Activated naive CD4-positive, alpha-beta T cell treated with Interleukin-2 at 50 U/mL for 16 hours (primary cell): ENCODE measurements at places on chromosomes 16 and 17.

DNA sequence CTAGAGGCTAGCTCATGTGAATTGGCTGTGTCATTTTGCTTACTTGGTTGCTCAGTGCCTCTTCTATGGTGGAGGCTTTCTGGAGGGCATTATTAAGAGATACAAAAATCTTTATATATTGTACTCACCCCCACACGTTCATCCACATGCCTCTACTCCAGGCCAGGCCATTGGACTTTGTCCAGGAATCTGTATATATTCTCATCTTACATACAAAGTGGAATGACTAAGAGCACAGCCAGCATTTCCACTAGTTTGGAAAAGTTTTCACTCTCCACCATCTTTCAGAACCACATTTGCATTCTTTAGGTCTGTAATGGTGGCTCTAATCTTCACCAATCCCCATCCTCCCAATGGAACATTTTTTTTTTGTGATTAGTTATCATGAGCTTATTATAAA lies 4.8 kb upstream of the GLG1 start:
- DNase-seq: no peak

DNA sequence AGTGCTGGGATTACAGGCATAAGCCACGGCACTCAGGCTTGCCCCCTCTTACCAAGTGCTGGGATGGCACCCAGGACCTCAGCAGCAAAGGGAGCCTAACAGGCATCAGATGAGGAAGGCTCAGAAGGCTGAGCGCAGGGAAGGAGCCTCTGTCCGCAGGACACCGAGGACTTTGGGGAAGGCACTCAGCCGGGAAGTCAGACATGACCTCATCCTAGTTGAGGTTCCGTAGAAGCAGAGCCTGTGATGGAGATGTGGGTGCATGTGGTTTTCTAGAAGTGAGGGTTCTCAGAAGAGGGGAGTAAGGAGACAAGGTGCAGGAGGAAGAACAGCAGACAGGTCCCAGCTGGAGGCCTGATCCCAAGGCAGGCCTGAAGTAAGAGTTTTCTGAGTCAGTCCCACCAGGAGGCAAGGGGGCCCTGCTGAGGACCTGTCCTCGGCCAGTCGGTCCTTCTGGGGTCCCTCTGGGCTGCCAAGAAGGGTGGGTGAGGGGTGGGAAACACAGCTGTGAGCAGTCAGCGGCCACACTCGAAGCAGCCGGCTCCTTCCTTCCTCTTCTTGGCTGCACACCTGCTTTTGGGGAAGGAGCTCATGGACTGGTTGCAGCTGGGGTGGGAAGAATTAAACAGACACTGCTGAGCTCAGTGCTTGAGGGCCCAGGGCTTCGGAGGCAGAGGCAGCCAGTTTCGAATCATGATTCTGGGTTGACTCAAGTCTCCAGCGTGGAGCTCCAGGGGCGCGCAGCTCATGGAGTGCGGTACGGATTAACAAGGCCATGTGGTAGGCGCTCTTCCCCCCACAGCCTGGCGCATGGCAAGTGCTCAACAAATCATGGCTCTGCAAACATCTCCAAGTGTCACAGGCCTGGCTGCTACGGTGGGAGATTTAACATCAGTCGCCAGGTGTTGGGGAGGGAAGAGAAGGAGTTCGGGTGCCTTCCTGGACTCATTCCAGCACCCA lies 38.9 kb upstream of the SNN start:
- DNase-seq: no peak

- no peak for DNase-seq
Measured at GRCh38 chr17:67442787-67443624, 65.9 kb downstream of the PITPNC1 start.

GRCh38 chr16:67928561-67929364 lies 2.9 kb downstream of the CTRL start:
- DNase-seq: peak; percentile 79

GRCh38 chr17:62888148-62888547 lies 77.9 kb upstream of the TANC2 start:
- no peak for DNase-seq

GRCh38 chr17:17498606-17499301 lies 2.6 kb upstream of the RASD1 start:
- no peak for DNase-seq

- DNase-seq: no peak
Measured at GRCh38 chr16:49283376-49284049, 1.9 kb upstream of the CBLN1 start.

GRCh38 chr17:72191356-72191755 lies 70.5 kb downstream of the SOX9 start:
- DNase-seq: no peak

GRCh38 chr16:19710191-19710908 lies 7.7 kb downstream of the KNOP1 start:
- DNase-seq: no peak

DNA sequence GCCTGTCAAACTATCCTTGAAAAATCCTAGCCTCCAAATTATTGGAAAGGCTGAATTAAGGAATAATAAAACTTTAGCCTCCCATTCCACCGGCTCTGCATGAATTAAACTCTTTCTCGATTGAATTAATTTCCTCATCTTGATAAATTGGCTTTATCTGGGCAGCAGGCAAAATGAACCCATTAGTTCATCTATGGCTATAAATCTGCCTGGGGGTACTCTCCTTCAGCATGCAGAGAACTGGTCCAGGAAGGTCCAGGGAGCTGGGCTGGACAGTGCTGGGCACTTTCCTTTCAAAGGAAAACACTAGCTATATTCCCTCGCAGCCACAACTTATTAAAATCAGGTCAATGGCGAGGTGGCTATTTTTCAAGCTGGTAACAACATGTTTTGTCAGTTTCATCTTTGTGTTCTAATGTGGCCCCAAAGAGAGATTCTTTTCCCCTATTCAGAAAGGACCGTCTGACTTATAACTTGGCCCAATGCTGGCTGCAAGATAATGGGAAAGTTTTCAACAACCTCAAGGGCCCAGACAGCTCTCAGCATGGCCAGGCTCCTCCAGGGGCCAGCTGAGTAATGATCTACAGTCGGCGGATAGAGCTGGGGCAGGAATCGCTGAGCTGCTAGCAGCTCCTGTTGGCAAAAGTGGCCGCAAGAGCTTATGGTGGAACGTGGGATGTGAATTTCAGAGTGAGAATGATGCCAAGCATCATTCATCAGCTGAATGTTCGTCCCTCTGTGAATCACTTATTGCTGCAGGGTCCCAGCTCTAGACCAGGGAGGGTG lies 326.9 kb downstream of the SLC39A11 start:
- DNase-seq: no peak

DNA sequence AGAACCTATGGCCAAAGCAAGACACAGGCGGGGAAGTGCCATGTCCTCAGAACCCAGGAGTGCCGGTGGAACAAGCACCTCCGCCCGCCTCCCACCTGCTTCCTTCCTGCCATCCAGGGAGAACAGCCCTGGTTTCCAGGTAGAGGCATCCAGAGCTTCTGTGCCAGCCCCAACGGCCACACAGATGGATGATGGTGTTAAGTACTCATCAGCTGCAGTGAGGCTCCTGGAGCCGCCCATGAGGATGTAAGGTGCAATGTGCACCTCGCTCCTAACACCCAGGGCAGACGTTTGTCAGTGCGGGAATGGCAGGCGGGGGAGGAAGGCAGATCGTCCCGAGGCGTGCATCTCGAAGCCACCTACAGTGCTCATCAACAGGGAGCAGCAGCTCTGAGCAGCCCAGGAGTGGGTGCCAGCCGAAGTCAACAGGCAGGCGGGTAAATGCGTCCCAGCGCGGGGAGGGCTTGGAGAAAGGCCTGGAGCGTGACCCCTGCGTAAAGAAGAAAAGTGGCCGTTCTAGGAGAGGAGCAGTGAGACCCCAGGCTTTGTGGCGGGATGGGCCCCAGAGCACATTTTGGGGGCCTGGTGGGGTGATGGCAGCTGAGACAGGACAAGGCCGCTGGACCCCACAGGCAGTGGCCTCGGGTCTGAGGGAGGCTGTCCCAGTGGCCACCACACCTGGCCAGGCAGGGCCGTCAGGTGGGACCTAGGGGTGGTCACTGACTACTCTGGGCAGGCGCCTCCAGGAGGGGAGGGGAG lies 46.1 kb upstream of the ACSF3 start:
- DNase-seq: no peak

DNA sequence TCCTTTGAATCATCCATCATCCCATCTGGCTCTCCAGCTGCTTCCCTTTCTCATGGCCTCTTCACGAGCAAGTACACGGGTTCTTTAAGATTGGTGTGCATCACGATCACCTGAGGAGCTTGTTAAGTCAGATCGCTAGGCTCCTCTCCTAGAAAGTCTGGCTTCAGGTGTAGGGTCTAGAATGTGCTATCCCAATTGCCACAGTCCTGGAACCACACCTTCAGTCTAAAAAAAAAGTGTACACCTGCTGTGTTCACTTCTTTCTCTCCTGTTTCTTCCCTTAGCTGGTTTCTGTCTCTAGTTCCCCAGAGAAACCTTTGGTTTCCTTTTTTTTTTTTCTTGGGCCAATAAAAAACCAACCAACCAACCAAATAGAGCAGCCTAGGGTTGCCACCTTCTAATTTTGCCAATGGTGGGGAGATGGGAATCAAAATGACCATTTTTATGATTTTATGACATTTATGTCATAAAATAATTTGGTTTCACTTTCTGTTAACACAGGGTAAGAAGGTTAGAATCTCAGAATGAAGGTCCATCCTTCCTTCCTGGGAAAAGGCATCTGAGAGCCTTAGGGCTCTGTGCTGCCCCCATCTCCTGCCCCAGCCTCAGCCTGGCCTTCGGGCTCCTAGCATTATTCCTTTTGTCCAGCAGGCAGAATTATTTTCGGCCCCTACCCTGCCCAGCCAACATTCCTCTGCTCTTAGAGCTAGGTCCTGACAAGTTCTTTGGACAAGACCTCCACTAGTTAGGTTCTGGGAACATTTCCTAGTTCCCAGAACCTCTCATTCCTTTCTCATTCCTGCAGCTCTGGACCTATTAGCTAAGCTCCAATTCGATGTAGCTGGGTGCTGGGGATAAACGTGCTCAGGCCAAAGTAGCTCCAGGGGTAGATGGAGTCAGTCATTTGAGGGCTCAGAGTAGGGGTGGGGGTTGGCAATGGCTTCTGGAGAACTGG lies 1.9 kb upstream of the GGT6 start:
- DNase-seq: no peak

- DNase-seq: no peak
Measured at GRCh38 chr16:53816211-53816836, 112.4 kb downstream of the FTO start.

DNA sequence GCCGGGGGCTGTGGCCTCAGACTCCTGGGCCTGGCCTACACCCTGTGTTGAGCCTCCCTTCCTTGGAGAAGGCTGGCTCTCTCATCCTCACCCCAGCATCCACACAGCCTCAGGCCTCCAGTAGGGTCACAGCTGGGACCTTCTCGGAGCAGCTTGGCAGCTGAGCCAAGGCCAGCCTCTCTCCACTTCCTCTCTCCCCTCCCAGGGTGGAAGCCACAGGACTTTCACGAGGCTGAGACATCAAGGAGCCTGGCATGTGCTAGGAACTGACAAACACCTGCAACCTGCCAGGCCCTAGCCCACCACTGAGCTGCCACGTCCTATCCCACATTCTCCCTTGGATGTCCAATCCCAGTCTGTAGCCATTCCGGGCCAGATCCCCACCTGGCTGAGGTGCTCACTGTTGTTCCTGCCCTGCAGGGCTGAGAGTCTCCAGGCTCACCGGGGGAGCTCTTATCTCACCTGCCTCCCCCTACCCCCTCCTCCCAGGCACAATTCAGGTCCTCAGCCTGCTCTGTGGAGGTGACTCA lies 3.1 kb downstream of the MMP15 start:
- DNase-seq: no peak

- no peak for DNase-seq
Measured at GRCh38 chr17:55605705-55606487, 94.6 kb upstream of the SMIM36 start.

GRCh38 chr17:78159575-78160158 lies 8.7 kb upstream of the SYNGR2 start:
- DNase-seq: peak; percentile 44

DNA sequence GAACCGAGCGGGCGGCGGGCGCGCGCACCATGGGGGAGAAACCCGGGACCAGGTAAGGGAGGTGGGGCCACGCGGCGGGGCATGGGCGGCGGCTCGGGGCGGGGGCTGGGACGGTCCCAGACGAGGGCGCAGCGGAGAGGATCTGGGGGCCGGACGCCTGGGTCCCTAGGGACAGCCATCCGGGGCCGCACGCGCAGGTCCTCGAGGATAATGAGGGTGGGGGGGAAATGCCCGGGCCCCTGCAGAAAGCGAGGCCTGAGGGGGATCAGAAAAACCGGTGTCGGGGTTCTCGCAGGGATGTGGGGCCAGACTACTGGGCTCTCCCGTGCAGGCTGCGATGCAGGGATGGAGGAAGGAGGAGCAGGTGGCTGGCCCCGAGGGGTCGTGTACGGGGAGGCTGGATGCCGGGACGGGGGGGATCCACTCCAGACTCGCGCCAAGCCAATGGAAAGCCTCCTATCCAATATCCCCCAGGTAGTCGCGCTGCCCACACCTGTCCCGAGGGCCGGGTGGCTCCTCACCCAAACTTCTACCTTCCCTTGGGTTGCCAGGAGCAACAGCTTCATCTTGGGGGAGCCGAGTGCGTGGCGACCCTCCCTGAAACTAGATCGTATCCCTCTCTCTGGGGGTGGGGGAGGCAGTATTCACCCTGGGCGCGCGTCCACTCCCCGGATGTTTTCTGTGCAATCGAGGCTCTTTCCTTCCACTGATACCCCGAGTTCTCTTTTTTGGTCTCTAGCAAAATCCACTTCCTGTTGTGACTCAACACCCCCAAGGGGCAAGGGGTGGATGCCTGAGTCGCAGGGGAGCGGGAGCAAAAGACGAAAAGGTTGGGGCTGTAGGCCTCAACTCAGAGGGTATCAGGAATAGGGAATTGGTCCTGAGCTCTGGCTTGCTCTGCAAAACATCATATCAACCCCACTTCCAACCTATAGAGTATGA lies 532 bp downstream of the ARRB2 start:
- DNase-seq: peak; percentile 47

DNA sequence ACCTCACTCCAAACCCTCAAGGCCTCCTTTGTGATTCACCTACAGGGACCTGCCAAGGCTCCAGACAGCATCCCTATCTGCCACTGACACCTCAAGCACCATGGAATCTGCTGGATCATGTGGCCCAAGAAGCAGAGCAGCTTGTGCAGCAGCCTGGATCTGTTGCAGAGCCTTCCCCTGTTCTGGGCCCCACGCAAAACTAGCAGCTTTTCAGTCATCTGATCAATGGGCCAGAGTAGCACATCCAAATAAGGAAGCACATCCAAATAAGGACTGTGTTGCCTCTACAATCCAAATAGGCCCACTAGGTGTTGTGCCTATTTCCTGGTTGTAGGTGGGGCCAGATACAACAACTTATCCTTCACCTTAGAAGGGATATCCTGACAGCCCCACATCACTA lies 97.1 kb upstream of the GNAO1 start:
- DNase-seq: no peak

- no peak for DNase-seq
Measured at GRCh38 chr16:62201911-62202310, 165.7 kb upstream of the CDH8 start.

DNA sequence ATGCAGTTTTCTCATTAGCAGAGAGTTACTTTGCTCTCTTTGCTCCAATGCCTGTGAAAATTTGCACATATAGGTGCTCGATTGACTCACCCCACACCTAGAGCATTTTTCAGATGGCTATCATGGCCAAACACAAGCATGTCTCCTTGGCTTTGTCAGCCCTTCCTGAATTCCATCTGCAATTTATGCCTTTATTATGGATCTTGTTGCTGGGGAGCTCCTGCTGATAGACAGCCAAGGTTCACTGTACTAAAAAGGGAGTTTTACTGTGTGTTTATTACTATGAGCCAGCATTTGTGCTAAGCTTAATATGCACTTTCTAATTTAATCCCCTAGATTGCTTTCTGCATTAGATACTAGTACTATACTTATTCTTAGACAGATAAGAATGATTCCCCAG lies 93.3 kb downstream of the TOX3 start:
- no peak for DNase-seq

- no peak for DNase-seq
Measured at GRCh38 chr17:40101367-40102210, 1.2 kb upstream of the NR1D1 start.
